ENCODE measurements at places on chromosomes 16 and 17.
A peak's percentile ranks its signal among the peaks of the same experiment; 100 is the strongest.

DNA sequence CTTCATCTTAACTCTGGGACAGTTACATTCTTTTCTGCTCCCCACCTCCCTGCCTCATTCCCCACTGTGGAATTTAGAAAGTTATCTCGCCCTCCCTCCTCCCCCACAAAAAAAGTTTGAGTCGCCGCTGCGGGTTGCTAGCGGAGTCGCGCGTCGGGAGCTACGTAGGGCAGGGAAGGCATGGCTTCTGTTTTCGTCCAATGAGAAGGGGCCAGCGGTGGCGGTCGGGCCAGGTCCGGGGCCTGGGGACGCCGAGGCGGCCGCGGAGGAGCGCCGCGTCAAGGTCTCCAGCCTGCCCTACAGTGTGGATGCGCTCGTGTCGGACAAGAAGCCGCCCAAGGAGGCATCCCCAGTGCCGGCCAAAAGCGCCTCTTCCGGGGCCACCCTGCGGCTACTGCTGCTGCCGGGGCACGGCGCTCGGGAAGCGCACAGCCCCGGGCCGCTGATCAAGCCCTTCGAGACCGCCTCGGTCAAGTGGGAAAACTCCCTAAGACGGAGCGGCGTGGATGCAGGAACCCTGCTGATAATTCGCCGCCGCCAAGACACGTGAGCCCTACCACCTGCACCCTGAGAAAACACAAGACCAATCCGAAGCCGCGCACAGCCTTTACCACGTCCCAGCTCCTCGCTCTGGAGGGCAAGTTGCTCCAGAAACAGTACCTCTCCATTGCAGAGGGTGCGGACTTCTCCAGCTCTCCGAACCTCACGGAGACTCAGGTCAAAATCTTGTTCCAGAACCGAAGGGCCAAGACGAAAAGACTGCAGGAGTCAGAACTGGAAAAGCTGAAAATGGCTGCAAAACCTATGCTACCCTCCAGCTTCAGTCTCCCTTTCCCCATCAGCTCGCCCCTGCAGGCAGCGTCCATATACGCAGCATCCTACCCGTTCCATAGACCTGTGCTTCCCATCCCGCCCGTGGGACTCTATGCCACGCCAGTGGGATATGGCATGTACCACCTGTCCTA, 8.9 kb downstream of the OR4D1 start:
- DNase-seq = no peak

DNA sequence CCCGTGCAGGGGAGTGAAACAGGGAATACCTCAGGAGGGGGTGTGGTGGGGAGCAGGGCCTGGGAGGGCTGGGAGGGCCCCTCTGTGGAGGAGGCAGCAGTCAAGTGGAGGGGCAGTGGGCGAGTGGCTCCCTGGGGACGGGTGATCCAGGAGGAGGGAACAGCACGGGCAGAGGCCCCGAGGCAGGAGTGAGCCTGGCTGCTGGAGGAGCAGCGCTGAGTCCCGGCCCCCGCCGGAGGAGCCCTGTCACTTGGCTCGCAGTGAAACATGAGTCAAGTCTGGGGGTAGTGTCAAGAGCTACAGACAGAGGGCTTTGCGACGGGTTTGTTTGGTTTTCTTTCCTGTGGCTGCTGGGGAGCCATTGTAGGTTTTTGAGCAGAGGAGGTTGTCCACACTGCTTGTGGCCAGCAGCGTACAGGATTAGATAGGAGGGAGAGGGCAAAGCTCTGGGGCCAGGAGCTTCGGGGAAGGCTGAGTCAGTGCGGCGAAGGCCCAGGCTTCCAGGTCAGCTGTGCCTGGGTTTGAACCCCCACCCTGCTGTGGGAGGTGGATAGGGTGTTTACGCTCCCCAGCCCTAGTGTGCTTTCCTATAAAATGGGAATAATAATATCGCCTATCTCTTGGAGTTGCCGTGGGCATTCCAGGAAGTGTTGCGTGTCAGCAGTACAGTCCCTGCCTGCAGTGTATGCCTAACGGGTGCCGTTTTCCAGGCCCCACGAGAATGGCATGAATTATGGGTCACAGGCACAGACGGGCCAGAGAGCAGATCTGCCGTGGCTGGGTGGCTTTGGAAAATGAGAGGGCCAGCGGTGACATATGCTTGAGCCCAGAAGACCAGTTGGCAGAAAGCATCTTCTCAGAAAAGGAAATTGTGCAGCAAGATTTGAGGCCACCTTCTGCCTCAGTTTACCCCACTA, 115.9 kb upstream of the CIBAR2 start:
- no peak for DNase-seq

- no peak for DNase-seq
Measured at GRCh38 chr17:61187038-61187437, 212.6 kb upstream of the TBX2 start.

GRCh38 chr17:81683584-81684441, at the start of the genes ARL16 and HGS:
TSS of gene ARL16 (minus strand) at chr17:81683797. CDS start at chr17:81683753, 44 bp downstream.
TSS of gene HGS (plus strand) at chr17:81684011. CDS start at chr17:81684067, 56 bp downstream.
- DNase-seq = peak; percentile 99

- no peak for DNase-seq
Measured at GRCh38 chr16:56682703-56683397, 580 bp downstream of the MT1X start.

DNA sequence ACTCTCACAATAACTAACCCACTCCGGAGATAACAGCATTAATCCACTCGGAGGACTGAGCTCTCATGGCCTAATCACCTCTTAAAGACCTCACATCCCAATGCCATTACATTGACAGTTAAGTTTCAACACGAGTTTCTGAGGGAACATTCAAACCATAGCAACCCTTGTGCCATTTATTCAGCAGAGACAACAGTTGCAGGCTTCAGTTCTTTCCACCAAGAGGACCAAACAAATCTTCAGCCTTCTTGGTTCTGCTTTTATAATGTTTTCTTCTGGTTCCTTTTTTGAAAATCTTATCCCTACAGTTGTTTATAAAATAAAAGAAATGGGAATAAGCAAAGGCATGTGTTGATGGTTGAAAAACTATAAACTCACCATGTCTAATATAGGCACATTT, 2.1 kb upstream of the CD300E start:
- DNase-seq = no peak

GRCh38 chr17:59838052-59838916, 54.5 kb downstream of the TUBD1 start:
- peak; percentile 79 for DNase-seq

DNA sequence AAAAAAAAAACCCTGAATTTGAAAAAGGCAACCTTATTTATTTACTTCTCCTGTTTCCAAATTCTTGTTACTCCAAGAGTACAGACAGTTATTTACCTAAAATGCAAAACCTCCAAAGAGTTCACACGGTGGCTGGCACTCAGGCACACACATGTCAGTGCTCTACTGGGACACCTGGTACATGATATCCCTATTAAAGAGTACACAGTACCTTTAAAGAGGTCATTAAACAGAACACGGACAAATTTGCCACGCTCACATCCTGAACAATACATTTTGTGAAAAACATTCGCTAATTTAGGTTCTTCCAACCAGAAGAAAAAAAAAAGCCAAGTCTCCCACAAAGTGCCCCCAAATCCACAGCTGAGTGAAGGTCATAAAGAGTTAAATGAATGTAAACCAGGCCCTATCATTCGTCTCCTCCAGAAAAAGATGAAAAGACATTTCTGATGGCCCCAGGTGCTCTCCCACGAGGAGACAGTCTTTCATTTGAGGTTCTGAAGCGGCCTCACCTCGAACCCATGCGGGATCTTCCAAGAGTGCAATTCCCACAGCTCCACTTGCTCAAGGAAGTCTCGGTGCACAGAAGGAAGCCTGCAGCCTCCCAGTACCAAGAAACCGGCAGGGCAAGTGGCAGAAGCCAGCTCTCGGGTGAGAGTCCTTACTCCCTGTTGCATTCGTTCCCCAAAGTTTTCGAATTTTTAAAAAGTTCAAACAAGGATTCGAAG, 993 bp downstream of the ERN1 start:
- DNase-seq = peak; percentile 55

GRCh38 chr16:77722309-77723107, at the start of gene NUDT7:
TSS of gene NUDT7 (plus strand) at chr16:77722514. CDS start at chr16:77722583, 69 bp downstream.
- peak; percentile 78 for DNase-seq

- DNase-seq = no peak
Measured at GRCh38 chr17:57910462-57911420, 44.5 kb downstream of the CUEDC1 start.

DNA sequence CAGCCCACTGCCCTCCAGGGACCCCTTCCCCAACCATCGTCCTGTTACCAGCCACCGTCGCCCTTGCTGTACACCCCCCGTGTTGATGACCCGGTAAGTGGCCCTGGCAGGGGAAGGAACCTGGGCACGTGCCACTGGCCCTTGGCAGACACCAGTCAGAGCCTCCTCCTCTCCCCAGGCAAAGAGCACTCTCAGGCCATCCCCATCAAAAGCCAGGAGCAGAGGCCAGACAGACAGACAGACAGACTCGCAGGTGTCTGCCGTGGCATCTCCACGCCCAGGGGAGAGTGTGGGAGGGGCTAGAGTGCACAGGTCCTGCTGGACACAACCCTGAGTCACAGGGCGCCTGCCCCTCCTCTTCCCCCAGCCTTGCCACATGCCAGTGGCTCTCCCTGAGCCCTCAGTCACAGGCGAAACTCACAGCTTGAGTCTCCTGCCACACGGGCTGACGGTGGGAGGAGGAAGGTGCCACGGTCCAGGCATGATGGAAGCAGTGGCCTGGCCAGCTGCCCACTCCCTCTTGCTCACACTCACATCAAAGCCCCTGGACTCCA, 7.8 kb downstream of the CLCN7 start:
- no peak for DNase-seq

DNA sequence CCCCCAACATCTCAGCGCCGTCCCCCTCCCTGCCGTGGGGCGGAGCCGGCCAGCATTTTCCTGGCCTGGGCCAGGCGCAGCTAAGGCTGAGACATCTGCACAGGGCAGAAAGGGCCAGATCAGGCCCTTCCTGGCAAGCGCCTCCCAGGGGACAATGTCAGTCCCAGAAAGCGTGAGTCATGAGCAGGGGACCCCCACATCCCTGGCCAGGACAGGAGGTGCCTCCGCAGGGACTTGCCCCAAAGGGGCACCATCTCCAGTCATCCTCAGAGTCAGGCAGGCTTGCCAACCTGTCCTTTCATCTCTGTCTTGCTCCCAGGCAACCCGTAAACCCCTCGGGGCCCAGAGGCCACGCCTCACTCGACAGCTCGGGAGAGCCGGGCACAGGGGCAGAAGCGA, 43.2 kb downstream of the SOCS1 start:
- no peak for DNase-seq

DNA sequence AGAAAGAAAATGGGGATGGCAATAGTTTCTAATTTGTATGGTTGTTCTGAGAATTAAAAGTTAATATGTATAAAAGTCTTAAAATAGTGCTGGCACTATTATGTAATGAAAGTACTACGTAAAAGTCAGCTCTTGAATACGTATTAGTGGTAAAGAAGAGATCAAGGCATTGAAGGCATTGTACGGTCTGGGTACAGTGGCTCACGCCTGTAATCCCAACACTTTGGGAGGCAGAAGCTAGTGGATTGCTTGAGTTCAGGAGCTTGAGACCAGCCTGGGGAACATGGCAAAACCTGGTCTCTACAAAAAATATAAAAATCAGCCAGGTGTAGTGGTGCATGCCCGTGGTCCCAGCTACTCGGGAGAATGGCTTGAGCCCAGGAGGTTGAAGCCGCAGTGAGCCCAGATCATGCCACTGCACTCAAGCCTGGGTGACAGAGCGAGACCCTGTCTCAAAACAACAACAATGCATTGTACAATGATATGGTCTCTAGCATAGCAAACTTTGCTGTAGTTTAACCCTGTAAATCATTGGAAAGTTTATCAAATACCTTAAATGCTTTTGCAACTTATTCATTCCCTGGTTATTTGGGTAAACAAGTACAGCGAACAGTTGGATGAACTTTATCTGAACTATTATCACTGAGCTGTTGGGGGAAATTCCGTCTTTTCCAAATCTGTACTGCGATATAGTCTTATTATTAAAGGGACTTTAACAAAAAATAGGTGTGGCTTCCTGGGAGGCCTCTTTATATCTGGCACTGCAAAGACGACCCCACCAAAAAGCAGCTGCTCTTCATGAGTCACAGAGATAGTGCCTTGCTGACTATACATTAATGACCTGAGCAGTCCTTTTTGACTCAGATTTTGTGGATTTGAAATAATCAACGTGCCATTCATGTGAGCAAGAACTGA, 73.6 kb downstream of the GPRC5B start:
- DNase-seq = no peak

- DNase-seq = no peak
Measured at GRCh38 chr17:78232859-78233173, 1.4 kb downstream of the TMEM235 start.

GRCh38 chr16:10561425-10561824, 19.0 kb downstream of the EMP2 start:
- no peak for DNase-seq

DNA sequence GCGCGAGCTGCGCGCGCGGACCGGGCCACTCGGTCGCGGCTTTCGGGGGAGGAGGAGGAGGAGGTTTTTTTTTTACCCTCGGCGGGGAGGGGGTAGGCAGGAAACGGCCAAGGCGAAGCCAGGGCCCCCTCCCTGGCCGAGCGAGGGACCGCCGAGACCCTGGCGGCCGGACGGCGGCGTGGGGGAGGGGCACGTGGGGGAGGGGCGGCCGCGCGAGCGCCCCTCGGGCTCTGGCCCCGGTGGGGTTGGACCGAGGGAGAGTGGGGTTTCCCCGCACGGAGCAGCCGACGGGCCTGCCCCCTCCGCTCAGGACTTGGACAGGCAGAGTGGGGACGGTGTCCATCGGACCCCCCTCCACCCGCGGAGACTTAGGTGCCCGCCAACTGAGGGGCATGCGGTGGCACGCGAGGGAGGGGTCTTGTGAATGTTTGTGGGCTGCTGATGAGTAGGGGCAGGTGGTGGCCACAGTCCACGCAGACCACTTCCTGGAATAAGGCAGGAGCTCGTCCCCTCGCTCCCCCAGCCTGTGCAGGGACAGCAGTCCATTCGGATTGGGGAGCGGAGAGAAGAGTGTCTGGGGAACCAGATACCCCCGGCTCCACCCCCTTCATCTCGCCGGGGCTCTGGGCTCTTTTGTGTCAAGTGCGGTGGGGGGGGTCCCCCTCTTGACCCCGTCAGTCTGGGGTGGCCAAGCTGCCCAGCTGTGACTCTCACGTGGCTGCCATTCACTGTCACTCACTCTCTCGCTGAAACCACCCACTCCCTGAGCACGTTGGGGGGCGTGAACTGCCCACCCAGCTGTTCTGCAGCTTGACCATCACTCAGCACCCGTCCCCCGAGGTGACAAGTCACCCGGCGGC, 3.0 kb upstream of the CHD3 start:
- DNase-seq = peak; percentile 87
